CD8-positive, alpha-beta memory T cell (primary cell): ENCODE measurements at places on chromosomes 4 and X. TPM values are rescaled to one million over a fixed set of nuclear protein-coding genes. Genes with fewer than 3 reads are reported as not detected.

STATH gene
- total RNA-seq: not detected

APELA gene
- total RNA-seq: not detected

DNA sequence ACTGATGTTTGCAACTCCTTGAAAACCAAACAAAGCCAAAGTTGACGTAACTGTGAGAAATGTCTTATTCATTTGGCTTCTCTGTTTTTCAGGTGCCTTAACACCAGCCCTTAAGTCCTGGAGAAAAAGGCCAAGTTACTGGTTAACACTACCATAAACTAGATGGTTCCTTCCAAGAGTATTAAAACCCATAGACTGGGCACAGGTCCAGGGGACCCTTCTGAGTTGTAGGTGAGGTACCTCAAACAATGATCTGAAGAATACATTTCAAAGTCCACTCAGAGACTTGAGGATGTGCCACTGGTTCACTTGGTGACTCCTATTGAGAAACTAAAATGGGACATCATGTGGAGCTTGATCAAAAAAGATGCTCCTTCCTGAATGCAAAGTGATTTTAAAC lies 87.0 kb downstream of the NKX6-1 start:
- H3K4me3 ChIP-seq: no peak overlapping the region
- no peak for DNase-seq
- no peaks in the 10 kb centered on the region for H3K36me3 ChIP-seq
- no peaks in the 10 kb centered on the region for H3K4me1 ChIP-seq

DNA sequence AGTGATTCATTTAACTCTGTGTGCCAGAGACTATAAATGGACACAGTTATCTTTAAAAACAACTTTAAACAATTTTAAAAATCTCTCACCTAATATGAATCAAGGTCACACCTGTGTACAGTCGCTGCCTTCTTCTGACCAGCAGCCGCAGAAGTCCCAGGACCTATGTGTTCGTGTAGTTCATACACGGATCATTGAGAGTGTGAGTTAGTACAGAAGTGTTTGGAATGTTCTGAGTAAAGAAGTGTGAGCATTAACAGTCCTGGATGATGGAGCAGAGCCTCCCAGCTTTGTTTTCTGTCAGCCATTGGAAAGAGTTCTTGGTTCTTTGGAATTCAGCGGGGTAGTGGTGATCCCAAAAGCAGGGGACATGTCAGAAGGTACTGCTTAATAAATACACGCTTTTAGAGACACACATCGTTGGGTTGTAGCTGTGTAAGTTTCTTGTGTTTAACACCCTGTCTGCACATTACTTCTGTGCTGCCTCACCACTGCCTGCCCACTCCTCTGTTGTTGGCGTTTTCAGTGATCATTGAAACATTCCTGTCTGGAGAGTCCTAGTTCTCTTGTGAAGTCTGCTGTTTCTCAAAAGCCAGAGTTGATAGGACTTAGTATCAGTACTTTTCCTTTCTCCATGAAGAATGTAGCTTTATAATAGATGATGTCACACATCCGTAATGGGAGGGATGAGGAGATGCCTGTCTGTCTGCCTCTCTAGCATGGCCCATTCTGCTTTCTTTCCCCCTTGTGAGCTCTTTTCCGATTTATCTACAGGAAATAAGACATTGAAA lies 90.6 kb downstream of the PTTG2 start:
- no peak overlapping the region for H3K4me3 ChIP-seq
- no peak for DNase-seq
- no peaks in the 10 kb centered on the region for H3K27me3 ChIP-seq
- peaks cover 7% of the 10 kb centered on the region for H3K36me3 ChIP-seq
- no peak overlapping the region for H3K27ac ChIP-seq
- H3K4me1 ChIP-seq: no peaks in the 10 kb centered on the region

GPR82 gene
- 0.39 TPM for total RNA-seq

MAGEA2 gene
- not detected for total RNA-seq

KCNE5 gene
- total RNA-seq: 0.40 TPM
